Activated CD4-positive, alpha-beta T cell treated with anti-CD3 and anti-CD28 coated beads, Interleukin-2, amount 50 U/mL, for 1 hour (primary cell): ENCODE measurements at places on chromosomes 7 and 10.

- no peak for DNase-seq
These were observed 405.9 kb upstream of the KLF6 start for GRCh38 chr10:4190876-4191275.

- DNase-seq, result no peak
These were observed 189.3 kb downstream of the PRPF18 start for GRCh38 chr10:13775786-13776775.

DNA sequence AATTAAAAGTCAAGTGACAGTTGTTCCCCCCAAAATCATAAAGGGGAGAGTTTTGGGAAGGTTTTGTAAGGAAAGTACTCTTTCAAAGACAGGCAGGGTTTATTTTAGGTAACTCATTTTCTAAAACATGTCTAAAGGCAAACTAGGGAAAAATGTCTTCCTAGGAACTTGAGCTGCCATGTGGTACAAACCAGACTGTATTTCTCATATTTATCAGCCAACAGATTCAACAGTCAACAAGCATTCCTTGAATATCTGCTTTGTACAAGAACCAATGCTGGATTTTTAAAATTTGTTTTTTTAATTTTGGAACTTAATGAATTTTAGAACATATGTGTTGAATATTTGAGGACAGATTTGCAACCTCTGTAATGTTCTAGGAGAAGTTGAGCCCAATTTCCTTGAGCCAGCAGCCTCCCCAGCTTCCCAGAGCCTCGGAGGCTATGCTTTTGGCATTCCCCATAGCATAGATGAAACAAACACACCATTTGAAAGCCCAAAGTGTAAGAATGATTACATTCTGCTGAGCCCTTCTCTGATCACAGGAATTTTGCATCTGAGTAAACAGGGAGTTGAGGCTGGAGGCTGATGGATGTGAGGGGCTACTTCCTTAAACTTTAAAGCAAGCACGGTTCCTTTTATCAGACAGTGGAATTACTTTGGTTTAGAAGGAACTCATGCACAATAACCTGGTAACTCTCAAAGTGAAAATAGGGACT, 345.1 kb downstream of the RNLS start:
- DNase-seq, result no peak

DNA sequence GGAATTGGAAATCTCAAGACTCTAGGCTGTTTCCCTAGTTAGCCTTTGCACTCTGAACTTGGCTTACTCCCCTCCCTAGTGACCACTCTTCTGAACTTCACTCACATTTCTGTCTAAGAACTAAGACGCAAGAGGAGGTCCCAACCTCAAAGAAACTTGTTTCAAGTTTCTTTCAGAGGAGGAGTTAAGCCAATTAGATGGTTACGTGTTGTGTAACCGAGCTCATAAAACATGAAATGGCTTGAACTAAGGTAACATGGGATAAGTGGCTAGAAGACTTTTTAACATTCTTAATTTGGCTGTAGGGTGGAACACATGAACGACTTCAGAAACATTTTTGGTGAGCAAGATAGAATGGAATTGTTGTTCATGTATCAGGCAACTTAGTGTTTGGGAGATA, 39.5 kb upstream of the SEC61G start:
- no peak for DNase-seq

DNA sequence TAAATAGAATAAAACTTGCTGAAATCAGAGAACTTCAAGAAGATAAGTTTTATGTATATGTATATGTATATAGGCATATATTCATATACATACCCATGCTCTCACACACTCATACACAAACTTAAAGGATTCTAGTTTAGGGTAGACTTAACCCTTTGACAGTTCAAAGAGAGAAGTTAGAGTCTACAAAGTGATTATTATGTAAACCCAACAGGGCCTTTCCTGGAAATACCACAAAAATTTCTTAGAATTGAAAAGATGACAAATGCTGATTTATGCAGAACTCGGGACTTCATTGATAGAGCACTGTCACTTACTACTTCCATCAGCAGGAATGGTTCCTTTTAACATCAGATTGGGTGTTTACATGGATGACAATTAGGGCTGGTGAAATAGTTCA, 763.5 kb downstream of the AUTS2 start:
- no peak for DNase-seq

- peak; percentile 12 for DNase-seq
These were observed 145.2 kb downstream of the ARID5B start for GRCh38 chr10:62046522-62047227.

GRCh38 chr10:71344154-71344925, 25.3 kb downstream of the SLC29A3 start:
- no peak for DNase-seq

DNA sequence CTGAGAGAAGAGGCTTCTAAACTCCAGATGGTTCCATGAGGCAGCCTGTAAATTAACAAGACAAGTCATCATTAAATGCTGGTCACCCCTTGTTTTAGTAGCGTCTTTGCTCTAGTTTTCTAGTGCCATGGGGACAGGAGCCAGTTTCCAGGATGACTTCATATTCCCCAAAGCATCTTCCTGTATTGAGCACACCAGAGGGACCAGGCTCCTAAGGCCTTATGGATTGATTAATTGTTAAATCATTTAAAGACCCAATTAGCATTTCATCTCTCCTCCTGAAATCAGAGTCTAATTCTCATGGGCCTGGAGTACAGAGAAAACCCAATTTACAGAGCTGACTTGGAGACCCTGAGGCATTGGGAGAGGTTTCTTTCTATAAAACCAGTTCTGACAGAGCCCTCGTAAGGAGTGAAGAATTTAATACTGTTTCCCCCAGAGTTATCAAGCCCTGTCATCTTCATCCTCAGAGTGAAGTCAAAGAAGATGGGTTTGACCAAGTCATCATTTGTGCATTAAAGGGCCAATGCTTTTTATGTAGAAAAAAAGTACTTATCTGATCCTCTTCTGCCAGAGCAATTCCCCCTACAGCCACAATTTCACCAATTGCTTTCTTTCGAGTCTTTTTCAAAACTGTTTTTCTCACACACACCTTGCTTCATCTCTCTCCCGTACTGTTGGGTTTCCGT, 678.7 kb downstream of the SDK1 start:
- DNase-seq, result no peak

GRCh38 chr10:77264107-77264506, 373.5 kb downstream of the KCNMA1 start:
- DNase-seq, result no peak

DNA sequence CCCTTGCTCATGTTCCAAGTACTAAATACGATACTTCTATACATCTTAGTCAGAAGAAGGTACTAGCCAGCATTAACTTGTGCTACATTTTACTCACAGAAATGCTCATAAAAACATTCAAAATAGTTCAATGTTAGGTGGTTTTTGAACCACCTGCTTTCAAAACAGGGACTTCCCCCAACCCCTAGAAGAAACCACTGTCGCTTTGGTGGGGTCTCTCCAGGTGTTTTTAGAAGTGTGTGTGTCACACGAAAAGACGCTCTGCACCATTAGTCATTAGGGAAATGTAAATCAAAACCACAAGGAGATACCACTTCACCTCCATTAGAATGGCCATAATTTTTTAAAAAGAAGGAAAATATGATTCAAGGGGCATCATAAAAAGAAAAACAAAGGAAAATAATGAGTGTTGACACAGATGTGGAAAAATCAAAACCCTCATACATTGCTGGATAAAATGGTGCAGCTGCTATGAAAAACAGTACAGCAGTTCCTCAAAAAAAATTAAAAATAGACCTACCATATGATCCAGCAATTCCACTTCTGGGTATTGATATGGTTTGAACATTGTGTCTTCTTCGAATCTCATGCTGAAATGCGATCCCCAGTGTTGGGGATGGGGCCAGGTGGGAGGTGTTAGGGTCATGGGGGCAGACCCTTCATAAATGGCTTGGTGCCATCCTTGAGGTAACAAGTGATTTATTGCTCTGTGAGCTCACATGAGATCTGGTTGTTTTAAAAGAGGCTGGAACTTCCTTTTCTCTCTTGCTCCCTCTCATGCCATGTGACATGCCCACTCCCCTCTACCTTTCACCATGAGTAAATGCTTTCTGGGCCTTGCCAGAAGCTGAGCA, 74.2 kb downstream of the MALSU1 start:
- DNase-seq, result no peak

GRCh38 chr10:14541379-14541778, 210.7 kb upstream of the FRMD4A start:
- DNase-seq, result no peak

- DNase-seq, result no peak
These were observed 42.5 kb upstream of the BTRC start for GRCh38 chr10:101311185-101312066.

- no peak for DNase-seq
These were observed 9.6 kb upstream of the FRMPD2 start for GRCh38 chr10:48284002-48284546.

- no peak for DNase-seq
These were observed 2.3 kb upstream of the PALS2 start for GRCh38 chr7:24570983-24571382.

GRCh38 chr10:16437540-16437894, 707 bp downstream of the PTER start:
- DNase-seq, result no peak

- DNase-seq, result no peak
These were observed 17.2 kb upstream of the LRRC17 start for GRCh38 chr7:102895602-102896001.

GRCh38 chr7:158933468-158934139, 77.2 kb downstream of the DYNC2I1 start:
- DNase-seq, result no peak

- DNase-seq, result no peak
These were observed 264.2 kb upstream of the ZMIZ1 start for GRCh38 chr10:78804411-78805032.

GRCh38 chr7:73707045-73707631, 12.3 kb downstream of the STX1A start:
- peak; percentile 22 for DNase-seq

DNA sequence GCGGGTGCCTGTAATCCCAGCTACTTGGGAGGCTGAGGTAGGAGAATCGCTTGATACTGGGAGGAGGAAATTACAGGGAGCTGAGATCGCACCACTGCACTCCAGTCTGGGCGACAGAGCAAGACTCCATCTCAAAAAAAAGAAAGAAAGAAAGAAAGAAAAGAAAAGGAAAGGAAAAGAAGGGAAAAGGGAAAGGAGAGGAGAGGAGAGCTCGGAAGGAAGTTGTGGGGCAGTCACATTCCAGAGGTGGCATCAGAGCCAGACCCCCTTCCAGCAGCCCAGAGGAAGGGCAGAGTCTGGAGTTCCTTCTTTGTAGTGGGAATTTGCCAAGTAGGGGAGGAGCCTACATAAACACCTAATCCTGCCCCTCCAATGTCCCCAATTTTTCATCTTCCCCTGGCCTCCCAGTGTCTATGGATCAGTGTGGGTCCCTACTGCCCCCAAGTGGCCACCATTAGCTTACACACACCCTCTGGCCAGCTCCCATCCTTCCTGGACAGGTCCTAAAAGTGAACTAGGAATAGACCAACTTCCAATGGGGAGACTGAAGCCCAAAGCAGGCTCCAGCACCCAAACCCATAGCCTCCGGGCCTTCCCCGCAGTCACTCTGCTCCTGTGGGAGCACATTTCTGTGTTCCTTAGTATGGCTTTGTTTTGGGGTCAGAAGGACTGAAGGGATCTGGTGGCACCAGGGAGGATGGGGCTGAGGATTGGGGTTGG, 39.6 kb upstream of the HSPB1 start:
- peak; percentile 26 for DNase-seq

DNA sequence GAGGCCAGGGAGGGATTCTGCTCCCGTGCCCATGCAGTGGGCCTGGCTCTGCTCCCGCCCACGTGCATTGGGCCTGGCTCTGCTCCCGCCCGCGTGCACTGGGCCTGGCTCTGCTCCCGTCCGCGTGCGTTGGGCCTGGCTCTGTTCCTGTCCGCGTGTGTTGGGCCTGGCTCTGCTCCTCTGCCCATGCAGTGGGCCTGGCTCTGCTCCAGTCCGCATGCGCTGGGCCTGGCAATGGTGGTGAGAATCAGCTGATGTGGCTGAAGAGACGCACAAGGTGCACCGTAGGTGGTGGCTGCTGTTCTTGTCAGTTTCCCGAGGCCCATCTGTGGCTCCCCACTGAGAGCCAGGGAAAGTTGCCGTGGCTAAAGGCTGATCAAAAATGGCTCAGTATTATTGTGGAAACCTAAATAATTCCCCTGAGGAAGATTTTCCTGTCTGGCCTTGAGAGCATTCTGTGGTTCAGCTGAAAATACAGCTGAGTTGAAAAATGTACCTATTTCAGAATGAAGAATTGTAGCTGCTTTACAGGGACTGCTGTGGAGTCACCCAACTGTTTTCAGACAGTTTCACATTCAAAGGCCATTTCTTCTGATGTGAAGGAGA, 572.4 kb downstream of the GLRX3 start:
- DNase-seq, result no peak

- no peak for DNase-seq
These were observed 339.9 kb downstream of the GFRA1 start for GRCh38 chr10:115933098-115933497.

GRCh38 chr7:16356301-16356958, 64.9 kb downstream of the CRPPA start:
- no peak for DNase-seq

DNA sequence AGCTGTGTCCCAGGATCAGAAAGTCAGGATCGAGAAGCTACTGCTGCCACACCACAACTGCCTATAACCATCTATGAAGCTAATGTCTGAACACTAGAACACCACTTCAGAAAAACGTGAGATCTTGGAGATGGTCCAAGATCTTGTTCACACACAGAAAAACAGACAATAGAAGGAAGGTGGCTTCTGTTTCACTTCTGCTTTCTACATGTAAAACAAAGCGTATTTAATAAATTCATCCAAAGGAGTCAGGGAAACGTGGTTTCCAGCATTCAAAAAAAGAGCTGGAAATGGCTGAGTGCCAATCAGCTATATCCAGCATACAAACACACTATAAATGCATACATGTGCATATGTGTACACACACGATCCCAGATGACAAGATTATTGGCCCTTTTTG, 70.2 kb upstream of the CCDC71L start:
- DNase-seq, result no peak

DNA sequence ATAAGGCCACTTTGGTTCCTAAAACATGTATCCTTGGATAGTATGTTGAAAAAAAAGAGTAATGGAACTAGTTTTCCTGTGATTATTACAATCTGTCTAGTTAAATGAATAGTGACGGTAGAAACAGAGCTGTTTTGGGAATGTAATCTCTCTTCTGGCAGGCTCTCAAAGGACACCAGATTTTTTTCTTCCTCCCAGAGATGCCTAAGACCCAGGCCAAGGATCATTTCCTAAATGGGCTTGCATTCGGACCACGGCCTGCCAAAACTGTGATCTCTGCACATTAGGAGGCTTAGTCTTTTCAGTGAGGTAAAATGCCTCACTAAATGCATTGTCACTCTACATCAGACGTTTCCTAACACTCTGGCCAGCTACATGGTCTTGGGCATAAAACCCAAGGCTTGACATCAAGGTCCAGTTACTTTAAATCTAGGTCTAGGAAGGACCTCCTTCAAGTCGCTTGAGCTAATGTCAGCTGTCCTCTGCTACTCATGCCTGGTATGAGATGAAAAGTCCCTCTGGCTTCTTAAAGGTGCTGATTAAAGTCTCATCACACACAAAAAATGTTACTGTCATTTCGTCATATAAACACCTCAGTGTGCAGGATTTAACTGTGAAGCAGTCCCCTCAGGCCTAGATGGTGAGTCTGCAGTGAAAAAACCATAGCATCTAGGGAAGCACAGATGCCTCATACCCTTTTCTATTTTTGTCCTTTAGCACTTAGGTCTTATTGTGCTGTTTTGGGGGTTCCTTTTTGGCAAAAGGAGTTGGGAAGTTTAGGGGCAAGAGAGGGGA, 47.7 kb downstream of the DLD start:
- DNase-seq, result no peak

GRCh38 chr10:53102424-53102823, 329.8 kb upstream of the MBL2 start:
- DNase-seq, result no peak

- no peak for DNase-seq
These were observed 119.3 kb upstream of the FRMD4A start for GRCh38 chr10:14450041-14450491.
